Activated gamma-delta T cell (primary cell): ENCODE measurements at places on chromosomes 1 and 21.

GRCh38 chr1:232964601-232965000, 14.2 kb downstream of the NTPCR start:
- no peak for DNase-seq

DNA sequence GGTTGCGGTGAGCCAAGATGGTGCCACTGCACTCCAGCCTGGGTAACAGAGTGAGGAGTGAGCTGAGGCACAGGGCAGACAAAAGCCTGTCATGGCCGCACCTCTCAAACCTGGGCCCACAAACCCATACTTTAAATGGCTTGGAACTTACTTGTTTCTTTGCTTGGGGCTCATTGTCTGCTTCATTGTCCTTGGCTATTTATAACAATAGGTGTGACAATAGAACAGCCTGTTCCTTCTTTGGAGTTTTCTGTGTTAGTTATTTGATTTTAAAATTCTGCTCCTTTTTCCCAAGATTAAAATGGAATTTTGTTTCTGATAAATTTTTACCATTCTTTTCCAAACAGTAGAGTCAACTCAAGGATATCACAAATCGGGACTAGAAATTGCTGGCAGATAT, 94.7 kb downstream of the PBX1 start:
- no peak for DNase-seq

- no peak for DNase-seq
Measured at GRCh38 chr1:25208092-25208491, 24.2 kb downstream of the SYF2 start.

GRCh38 chr1:31605908-31606427, 11.5 kb upstream of the HCRTR1 start:
- DNase-seq: no peak

- no peak for DNase-seq
Measured at GRCh38 chr1:210049616-210050015, 111.6 kb downstream of the SYT14 start.

DNA sequence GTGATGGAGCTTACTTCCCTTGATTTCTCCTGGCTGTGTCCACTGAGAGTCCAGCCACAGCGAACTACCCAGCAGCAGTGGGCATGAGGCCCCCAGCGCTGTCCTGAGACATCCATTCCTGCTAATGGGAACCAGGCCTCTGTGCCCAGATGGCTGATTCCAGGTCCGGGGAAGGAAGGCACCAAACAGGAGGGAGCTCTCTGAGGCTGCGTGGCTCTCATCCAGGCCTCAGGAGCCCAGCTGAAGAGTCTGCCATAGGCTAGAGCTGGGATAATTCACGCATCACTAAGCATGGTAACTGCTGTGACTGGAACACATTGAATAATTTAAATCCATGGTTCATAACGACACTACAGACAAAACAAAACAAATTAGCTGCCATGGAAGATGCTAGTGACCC, 24.7 kb upstream of the LRRC47 start:
- no peak for DNase-seq

DNA sequence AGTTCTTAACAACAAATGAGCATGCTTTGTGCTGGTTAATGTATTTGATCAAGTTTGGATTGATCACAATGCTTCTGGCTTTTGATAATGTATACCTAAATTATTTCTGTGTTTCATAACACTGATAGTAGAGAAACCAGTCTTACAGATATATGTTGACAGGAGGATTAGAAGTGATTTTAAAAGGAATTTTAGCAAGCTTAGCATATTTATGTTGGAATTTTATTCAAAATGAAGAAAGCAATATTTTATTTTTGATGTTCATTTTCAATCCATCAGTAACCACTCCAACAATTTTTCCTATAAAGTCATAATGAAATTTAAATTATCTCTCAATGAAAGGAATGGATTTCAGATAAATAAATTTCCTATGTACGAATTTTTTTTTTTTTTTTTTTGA, 291.8 kb downstream of the HHIPL2 start:
- no peak for DNase-seq

DNA sequence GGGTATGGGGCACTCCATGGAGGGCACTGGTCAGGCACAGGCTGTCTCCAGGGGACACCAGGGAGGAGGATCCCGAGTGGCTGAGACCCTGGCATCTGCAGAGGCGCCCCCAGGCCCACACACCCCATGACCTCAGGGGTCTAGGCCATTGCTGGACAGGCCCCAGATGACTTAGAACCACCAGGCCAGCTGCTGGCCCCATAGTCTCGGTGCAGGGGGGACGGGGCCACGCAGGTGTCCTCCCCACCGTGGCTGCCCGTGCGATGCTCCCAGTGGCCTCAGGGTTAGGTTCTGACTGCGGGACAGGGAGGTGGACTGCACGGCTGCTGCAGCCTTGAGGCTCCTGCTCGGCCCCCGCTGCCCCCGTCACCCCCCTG, 44.0 kb downstream of the MORN1 start:
- no peak for DNase-seq

GRCh38 chr1:117046781-117047180, 13.3 kb upstream of the TTF2 start:
- DNase-seq: no peak

DNA sequence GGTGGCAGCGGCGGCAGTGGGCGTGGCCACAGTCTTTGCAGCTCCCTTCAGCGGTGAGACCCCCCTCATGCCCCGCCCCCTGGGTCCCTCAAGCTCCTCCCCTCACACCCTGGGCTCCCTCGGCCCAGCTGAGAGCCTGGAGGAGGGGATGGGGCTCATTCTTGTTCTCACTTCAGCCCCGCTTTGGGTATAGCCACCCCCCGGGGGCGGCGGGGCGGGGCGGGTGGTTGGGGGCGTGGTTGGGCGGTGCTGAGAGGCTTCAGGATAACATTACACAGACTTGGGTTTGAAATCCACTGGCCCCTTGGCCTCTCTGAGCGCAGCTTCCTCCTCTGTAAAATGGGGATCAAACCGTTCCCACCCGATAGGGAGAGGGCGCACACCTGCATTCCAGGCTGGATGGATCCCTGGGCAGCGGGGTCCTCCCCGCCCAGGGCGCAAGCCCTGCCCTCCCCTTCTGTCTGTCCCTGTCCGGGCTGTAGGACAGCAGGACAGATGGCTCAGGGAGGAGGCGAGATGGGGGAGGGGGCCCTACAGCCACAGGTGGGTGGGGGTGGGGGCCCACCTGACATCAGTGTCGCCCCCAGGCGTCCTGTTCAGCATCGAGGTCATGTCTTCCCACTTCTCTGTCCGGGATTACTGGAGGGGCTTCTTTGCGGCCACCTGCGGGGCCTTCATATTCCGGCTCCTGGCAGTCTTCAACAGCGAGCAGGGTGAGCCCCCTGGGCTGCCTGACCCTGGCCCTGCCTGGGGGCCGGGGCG, 5.1 kb downstream of the CLCNKA start:
- no peak for DNase-seq

DNA sequence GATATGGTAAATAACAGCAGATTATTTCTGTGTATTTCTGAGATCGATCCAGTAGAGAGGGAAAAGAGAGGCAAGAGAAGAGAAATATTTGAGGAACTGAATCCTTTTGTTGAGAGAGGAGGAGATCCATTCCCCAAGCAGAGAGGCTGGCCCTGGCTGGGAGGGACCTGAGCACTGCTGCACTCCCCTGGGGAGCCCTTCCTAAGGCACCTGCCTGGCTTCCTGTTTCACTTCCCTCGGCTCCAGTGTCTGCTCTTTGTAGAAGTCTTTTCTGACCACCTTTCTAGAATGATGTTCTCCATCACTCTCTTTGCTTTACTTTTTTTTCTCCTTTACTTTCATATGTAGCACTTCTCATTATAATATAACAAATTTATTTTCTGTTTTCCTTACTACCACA, 42.3 kb upstream of the SLC6A9 start:
- no peak for DNase-seq

GRCh38 chr1:15764269-15764764, 5.7 kb downstream of the FBLIM1 start:
- DNase-seq: no peak

DNA sequence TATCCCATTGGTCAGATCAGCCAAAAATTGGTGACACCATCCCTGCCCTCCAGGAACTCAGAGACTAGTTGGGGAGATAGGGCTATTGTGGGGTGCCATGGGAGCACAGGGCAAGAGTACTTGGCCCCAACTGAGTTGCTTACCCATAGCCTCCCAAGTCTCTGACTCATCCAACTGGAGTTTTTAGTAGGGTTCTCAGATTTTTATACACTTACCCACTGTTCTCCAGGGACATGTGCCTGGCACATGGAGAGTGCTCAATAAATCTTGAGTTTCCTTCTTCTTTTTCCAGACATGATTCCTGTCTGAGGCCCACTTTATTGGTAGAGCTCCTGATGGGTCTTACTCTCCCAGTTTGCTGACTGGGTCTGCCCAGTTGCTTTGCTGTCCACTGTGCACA, 56.7 kb downstream of the OVGP1 start:
- no peak for DNase-seq

GRCh38 chr1:38394303-38394702, 347.7 kb upstream of the POU3F1 start:
- DNase-seq: no peak

GRCh38 chr1:10735563-10736305, 60.7 kb downstream of the CASZ1 start:
- no peak for DNase-seq

DNA sequence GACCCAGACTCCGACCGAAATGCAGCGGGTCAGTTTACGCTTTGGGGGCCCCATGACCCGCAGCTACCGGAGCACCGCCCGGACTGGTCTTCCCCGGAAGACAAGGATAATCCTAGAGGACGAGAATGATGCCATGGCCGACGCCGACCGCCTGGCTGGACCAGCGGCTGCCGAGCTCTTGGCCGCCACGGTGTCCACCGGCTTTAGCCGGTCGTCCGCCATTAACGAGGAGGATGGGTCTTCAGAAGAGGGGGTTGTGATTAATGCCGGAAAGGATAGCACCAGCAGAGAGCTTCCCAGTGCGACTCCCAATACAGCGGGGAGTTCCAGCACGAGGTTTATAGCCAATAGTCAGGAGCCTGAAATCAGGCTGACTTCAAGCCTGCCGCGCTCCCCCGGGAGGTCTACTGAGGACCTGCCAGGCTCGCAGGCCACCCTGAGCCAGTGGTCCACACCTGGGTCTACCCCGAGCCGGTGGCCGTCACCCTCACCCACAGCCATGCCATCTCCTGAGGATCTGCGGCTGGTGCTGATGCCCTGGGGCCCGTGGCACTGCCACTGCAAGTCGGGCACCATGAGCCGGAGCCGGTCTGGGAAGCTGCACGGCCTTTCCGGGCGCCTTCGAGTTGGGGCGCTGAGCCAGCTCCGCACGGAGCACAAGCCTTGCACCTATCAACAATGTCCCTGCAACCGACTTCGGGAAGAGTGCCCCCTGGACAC, 534 bp downstream of the C1orf56 start:
- peak; percentile 20 for DNase-seq

GRCh38 chr1:169072945-169073725, 33.4 kb upstream of the ATP1B1 start:
- no peak for DNase-seq

- DNase-seq: no peak
Measured at GRCh38 chr1:53001128-53001527, 60.9 kb upstream of the PODN start.

DNA sequence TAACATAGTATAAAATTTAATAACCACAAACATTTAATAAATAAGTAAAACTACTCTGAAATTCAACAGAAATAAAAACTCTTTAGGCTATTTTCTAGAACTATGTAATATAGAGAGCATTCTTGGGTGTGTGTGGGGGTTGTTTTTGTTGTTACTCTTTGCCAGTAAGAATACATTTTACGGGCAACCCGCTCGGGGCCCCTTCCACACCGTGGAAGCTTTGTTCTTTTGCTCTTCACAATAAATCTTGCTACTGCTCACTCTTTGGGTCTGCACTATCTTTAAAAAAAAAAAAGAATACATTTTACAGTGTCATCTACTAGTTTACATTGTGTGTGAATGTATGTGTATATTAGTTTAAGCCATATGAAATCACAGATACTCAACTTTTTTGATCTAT, 16.0 kb upstream of the GIPC2 start:
- no peak for DNase-seq

DNA sequence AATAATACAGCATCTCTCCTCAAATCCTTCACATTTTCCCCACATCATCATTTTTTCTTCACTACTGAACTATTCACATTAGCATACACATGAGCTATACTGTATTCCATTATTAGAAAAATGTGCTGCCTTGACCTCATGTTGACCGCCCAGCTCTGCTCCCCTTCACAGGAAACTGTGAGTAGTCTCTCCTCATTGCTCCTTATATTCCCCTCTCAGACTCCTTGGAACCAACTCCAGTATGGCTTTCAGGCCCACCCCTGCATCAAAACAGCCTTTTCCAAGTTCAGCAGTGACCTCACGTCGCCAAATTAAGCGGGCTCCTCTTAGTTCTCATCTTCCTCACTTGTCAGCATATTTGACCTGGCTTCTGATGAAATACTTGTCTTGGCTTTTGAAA, 59.2 kb upstream of the SPAG17 start:
- DNase-seq: no peak

- DNase-seq: no peak
Measured at GRCh38 chr1:208222376-208223126, 21.6 kb downstream of the PLXNA2 start.

- no peak for DNase-seq
Measured at GRCh38 chr1:68197891-68198290, 34.4 kb downstream of the WLS start.

DNA sequence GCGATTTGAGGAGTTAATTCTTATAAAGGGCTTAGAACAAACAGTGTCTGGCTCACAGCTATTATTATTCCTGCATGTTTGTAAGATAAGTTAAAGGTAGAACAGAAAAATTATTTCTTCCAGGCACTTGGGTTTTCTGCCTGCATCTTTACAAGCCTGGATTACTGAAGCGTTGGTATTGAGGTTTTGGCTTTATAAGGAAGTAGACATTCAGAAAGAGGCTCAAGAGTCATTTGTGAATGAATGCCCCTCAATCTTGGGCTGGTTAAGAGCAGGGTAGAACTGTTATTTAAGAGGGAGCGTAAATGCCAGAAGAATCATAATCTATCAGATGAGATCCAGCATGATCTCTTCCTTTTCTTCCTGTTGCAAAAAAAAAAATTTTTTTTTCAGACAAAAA, 77.3 kb upstream of the ARID1A start:
- no peak for DNase-seq

- no peak for DNase-seq
Measured at GRCh38 chr1:996851-997712, 2.8 kb downstream of the HES4 start.

DNA sequence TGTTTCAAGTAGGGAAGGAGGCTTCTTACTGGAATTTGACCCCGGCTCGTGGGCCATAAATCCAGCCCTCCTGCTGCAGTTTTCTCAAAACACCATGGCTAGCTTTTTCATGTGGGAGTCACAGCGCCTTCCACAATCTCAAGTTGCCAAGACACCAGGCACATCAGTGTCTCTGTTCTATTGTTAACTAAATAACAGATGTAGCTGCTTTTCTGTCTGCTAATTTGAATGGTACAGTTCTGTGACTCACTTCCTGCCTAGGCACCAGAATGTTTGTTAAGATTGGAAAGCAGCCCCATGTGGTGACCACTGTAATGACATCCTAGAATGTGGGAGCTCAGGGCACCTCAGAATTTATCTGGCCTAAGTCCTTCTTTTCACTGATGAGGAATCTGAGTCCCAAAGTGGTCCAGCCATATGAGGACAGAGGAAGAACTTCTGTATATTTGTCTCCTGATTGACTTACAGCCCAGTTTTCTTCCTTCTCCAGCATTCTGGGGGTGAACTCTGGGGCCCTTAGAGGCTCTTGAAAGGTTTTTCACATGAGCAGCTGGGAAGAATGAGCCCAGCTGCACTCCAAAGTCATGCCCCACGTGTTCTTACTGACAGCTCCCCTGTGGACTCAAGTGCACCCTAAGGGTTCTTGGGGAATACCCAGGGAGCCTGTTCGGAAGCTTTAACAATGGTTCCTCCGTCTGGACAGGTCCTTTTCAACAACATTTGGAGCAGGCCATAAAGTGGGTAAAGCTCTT, 27.5 kb downstream of the TRIM45 start:
- no peak for DNase-seq
